ENCODE measurements at places on chromosomes 13 and 19. TPM values are rescaled to one million over a fixed set of nuclear protein-coding genes. Genes with fewer than 3 reads are reported as not detected.

- H3K4me1 ChIP-seq: peaks cover 63% of the 10 kb centered on the region
- H3K27me3 ChIP-seq: no peaks in the 10 kb centered on the region
- DNase-seq: no peak
- H3K36me3 ChIP-seq: peaks cover 65% of the 10 kb centered on the region
- no peak overlapping the region for H3K4me3 ChIP-seq
- no peak overlapping the region for H3K27ac ChIP-seq
Observed at GRCh38 chr19:1220976-1221903, 15.7 kb downstream of the STK11 start.

DNA sequence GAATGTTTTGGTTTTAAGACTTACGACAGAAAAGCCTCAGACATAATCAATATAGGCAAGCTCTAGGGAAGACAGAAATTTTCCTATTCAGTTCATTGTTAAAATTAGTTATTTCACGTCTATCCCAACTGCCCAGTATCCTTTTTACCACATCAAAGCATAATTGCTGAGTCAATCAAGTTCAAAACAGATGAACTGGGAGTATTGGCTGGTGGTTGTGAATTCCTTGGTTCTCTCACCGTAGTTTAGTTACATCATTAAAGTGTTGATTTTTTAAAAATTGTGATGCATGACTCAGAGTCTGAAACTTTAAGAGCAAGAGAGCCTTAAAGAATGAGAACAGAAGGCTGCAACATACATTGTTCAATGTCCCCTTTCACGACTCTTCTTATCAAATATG, 143.3 kb upstream of the FREM2 start:
- no peaks in the 10 kb centered on the region for H3K27me3 ChIP-seq
- H3K27ac ChIP-seq: no peak overlapping the region
- H3K4me3 ChIP-seq: no peak overlapping the region
- no peak for DNase-seq
- no peaks in the 10 kb centered on the region for H3K36me3 ChIP-seq

GRCh38 chr19:2589441-2589840, 113.1 kb downstream of the GNG7 start:
- no peak overlapping the region for H3K27ac ChIP-seq
- DNase-seq: no peak
- H3K36me3 ChIP-seq: no peaks in the 10 kb centered on the region

DNA sequence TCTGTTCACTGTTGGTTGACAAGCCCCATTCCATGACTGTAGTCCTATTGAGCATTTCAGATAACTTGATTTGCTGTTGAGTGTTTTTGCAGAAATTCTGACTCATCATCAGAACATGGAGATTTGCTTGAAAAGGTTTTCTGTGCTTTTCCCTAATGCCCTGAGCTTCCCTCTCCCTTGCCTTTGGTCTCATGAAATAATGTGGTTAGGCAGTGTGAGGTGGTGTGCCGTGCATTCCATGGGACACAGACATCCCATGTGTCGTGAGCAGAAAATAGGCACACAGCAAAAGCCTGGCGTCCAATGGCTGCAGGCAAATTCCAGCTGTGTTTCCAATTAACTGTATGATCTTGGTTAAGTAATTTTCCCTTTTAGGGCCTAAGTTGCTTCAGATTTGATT, 197.4 kb downstream of the DLEU7 start:
- no peaks in the 10 kb centered on the region for H3K36me3 ChIP-seq
- peak; percentile 34 for DNase-seq
- H3K4me3 ChIP-seq: no peak overlapping the region
- no peaks in the 10 kb centered on the region for H3K27me3 ChIP-seq
- H3K4me1 ChIP-seq: no peaks in the 10 kb centered on the region

DNA sequence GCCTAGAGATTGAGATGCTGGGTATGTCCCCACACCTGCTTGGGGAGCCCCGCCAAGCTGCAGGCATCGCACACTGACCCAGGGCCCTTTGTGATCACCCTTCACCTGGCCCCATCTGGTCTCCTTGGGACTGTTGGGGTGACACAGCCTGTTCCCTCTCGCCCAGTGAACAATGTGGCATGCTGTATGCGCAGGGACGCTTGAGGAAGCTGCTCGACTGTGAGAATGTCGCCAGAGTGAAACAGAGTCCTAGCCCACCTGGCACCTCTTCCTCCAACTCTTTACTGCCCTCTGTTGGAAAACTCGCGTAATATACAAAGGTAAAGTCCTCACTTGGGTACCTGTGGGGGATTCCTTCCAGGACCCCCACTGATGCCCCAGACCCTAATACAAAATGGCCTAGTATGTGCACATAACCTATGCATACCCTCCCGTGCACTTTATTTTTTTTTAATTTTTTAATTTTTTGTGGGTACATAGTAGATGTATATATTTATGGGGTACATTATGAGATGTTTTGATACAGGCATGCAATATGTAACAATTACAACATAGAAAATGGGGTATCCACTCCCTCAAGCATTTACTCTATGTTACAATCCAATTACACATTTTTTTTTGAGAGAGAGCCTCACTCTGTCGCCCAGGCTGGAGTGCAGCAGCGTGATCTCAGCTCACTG, 9.0 kb downstream of the BLOC1S3 start:
- no peaks in the 10 kb centered on the region for H3K36me3 ChIP-seq
- H3K4me1 ChIP-seq: peaks cover 3% of the 10 kb centered on the region
- H3K27me3 ChIP-seq: no peaks in the 10 kb centered on the region
- H3K4me3 ChIP-seq: no peak overlapping the region
- no peak overlapping the region for H3K27ac ChIP-seq

DNA sequence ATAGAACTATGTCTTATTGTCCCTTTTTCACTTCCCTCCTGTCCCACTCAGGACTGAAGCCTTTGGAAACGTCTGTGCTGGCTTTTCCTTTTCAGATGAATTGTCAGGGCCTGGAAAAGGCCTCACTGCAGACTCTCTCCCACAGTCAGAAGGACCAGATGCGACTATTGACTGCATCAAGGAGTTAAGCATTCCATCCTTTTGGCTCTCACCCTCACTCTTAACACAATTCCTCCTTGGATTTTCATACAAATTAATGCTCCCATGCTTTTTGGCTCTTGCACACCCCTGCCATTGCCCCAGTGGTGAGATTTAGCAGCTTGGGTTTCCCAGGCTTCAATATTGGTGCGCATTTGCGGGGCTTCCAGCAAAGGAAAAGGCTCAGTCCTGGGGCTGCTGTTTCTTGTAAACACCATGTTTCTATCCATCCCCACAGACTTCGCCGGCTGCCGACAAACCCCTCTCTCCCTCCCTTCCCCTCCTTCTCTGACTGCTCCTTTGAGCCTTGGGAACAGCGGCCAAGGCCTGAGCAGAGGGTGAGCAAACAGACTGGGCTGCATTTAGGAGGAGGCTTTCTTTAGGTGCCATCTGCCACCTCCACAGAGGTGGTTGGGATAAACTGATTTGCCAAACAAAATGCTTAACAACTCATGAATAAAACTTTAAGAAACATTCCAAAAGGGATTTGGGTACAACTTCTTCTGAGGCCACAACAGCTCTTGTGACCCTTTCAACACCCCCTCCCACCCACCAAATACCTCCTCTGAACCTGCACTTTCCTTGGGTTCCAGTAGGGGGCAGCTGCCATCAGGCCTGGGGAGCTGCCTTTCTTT, 48.6 kb upstream of the PCDH8 start:
- H3K36me3 ChIP-seq: no peaks in the 10 kb centered on the region
- no peak overlapping the region for H3K4me3 ChIP-seq
- no peaks in the 10 kb centered on the region for H3K4me1 ChIP-seq
- H3K27ac ChIP-seq: no peak overlapping the region

GRCh38 chr13:33008946-33009722, 7.1 kb upstream of the KL start:
- H3K4me3 ChIP-seq: no peak overlapping the region
- H3K27ac ChIP-seq: no peak overlapping the region
- no peak for DNase-seq
- peaks cover 3% of the 10 kb centered on the region for H3K4me1 ChIP-seq

GRCh38 chr13:20701461-20701860, 2.0 kb upstream of the IL17D start:
- no peak overlapping the region for H3K4me3 ChIP-seq
- H3K36me3 ChIP-seq: no peaks in the 10 kb centered on the region
- no peak overlapping the region for H3K27ac ChIP-seq
- H3K4me1 ChIP-seq: peaks cover 23% of the 10 kb centered on the region

GRCh38 chr19:3450796-3451411, 29.4 kb downstream of the SMIM24 start:
- H3K36me3 ChIP-seq: peaks cover 55% of the 10 kb centered on the region
- peaks cover 51% of the 10 kb centered on the region for H3K4me1 ChIP-seq
- no peak overlapping the region for H3K4me3 ChIP-seq
- peak; percentile 96 for DNase-seq
- H3K27ac ChIP-seq: peak overlapping the region; percentile 89
- no peaks in the 10 kb centered on the region for H3K27me3 ChIP-seq

- H3K4me3 ChIP-seq: no peak overlapping the region
- H3K27ac ChIP-seq: no peak overlapping the region
- no peaks in the 10 kb centered on the region for H3K27me3 ChIP-seq
- H3K36me3 ChIP-seq: no peaks in the 10 kb centered on the region
- H3K4me1 ChIP-seq: peaks cover 12% of the 10 kb centered on the region
- DNase-seq: no peak
Observed at GRCh38 chr19:44930088-44930487, 11.9 kb upstream of the APOC4 start.

GRCh38 chr13:45623516-45624090, 8.1 kb upstream of the ERICH6B start:
- no peaks in the 10 kb centered on the region for H3K27me3 ChIP-seq
- no peaks in the 10 kb centered on the region for H3K4me1 ChIP-seq
- H3K27ac ChIP-seq: no peak overlapping the region
- H3K4me3 ChIP-seq: no peak overlapping the region
- peak; percentile 26 for DNase-seq
- H3K36me3 ChIP-seq: no peaks in the 10 kb centered on the region

- no peaks in the 10 kb centered on the region for H3K36me3 ChIP-seq
- H3K4me3 ChIP-seq: no peak overlapping the region
- DNase-seq: no peak
- no peaks in the 10 kb centered on the region for H3K4me1 ChIP-seq
Observed at GRCh38 chr13:31769575-31769974, 30.2 kb downstream of the RXFP2 start.

DNA sequence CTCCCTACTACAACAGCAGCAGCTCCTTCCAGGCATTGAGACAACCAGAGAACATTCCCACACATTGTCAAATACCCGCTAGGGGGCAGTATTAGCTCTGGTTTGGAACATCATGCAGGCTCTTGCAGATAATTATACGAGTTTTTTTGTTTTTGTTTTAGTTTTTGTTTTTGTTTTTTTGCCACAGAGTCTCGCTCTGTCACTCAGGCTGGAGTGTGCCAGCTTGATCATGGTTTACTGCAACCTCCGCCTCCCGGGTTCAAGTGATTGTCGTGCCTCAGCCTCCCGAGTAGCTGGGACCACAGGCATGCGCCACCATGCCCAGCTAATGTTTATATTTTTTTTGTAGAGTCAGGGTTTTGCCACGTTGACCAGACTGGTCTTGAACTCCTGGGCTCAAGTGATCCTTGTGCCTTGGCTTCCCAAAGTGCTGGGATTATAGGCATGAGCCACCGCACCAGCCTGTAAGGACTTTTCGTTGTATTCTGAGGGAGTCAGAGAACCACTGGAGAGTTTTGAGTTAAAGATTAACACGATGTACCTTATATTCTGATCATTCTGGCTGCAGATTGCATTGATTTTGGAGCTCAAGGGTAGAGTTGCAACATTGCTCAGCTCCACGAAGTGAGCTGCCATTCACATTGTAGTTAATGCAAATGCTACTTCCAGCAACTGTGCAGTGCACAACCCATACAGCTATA, 41.7 kb upstream of the CEACAM20 start:
- no peak for DNase-seq
- H3K4me1 ChIP-seq: no peaks in the 10 kb centered on the region
- H3K36me3 ChIP-seq: no peaks in the 10 kb centered on the region
- H3K27ac ChIP-seq: no peak overlapping the region

DNA sequence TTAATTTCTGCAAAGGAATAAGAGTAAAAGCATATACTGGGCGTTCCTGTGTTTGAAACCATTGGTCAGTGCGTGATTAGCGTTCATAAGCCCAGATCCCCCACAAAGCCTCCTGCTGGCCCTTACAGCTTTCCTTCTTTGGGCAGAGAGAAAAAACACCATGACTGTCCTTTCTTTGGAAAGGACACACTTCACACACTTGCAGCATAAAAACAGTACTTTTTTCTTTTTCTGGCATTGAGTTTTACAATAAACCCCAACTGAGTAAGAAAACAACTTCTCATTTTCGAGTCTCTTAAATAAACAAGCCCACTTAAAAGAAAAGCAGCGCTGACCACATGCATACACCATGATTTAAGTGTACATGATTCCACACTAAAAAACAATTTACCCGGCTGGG, 35.8 kb downstream of the SMAD9 start:
- no peak for DNase-seq
- peaks cover 33% of the 10 kb centered on the region for H3K4me1 ChIP-seq
- H3K27ac ChIP-seq: no peak overlapping the region
- no peak overlapping the region for H3K4me3 ChIP-seq
- peaks cover 3% of the 10 kb centered on the region for H3K36me3 ChIP-seq

DNA sequence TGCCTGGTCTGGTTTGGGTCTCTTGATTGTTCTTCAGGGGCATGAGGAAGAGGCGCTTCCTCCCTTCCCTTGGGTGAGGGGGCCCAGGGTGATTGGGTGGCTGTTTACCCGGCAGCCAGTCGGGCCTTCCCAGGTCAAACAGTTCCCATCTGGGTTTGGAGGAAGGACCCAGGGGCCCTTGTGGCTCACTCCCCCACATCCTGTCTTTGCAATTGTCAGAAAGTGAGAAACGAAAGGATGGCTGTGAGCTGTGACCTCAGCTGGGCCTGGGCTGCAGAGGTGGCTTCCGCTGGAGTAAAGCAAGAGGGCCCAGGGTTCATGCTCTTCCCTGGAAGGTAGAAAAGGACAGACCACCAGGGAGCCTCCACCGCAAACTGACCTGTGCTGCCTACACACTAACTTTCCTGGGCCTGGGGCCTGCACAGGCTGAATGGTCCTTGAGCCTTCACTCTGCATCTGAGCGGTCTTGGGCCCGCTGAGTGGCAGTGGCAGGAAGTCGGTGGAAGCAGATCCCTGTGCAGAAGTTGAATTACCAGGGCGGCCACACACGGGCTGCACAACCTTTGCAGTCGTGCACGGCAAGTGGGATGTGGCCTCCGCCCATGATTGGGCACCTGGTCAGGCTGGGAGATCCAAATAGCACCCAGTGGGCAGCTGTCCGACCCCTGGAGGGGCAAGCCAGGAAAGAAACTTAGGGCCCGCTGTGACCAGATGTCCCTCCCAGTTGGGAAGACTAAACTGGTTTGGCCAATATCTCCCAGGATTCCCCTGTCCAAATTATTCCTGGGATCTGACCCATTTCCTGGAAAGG, 5.3 kb upstream of the CD79A start:
- no peak for DNase-seq
- H3K4me1 ChIP-seq: peaks cover 17% of the 10 kb centered on the region
- H3K4me3 ChIP-seq: no peak overlapping the region
- H3K27me3 ChIP-seq: no peaks in the 10 kb centered on the region
- H3K27ac ChIP-seq: no peak overlapping the region

- DNase-seq: no peak
- H3K4me3 ChIP-seq: no peak overlapping the region
- H3K36me3 ChIP-seq: peaks cover 9% of the 10 kb centered on the region
- no peaks in the 10 kb centered on the region for H3K4me1 ChIP-seq
- no peaks in the 10 kb centered on the region for H3K27me3 ChIP-seq
- no peak overlapping the region for H3K27ac ChIP-seq
Observed at GRCh38 chr13:48334534-48335127, 31.1 kb downstream of the RB1 start.

The HTR2A gene
- 0.32 TPM for total RNA-seq

The METTL21C gene
- not detected for total RNA-seq

The TSC22D1 gene
- 263 TPM for total RNA-seq

The SULT2A1 gene
- total RNA-seq: not detected

The PSG1 gene
- total RNA-seq: not detected

The FFAR1 gene
- not detected for total RNA-seq

The PRKD2 gene
- total RNA-seq: 19.9 TPM

The RFX1 gene
- total RNA-seq: 4.5 TPM

The IRS2 gene
- total RNA-seq: 46.4 TPM

The ZSWIM4 gene
- total RNA-seq: 8.3 TPM

Measured in esophagus muscularis mucosa (tissue), 4 donors.